ENCODE measurements at places on chromosomes 6 and 20. TPM values are rescaled to one million over a fixed set of nuclear protein-coding genes. Genes with fewer than 3 reads are reported as not detected.
A peak's percentile ranks its signal among the peaks of the same experiment; 100 is the strongest.

DNA sequence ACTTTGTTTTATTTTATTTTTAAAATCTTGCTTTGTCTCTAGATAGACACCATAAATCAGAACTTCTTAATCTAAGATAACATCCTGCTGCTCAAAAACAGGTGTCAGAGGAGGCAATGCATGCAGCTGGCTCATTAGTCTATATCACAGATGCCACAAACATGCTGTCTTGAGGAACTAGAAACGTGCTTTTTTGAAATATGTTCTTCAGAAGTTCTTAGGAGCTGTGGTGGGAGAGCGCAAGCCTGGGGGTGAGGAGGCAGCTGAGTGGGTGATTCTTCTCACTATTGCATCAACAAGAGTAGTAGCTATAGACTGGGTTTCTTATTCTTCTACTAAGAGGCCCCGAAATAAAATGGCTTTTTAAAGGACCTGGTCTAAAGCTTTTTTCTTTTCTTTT lies 23.4 kb downstream of the IL22RA2 start:
- no peak for DNase-seq

DNA sequence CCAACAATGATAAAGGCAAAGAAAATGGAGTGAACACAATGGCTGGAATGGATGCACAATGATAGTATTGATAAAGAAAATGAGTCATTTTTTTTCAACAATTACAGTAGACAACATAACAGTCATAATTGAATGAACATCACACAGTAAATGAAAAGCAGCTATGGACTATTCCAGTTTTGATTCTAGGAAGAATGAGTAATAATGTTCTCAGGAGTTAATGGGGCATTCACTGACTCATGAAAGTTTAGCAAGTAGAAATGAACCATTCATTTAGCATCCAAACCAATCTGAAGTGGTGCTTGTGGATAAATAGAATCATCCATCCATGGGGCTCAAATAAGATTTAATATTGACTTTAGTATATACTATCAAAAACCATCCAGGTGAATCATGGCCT lies 1029.5 kb upstream of the GJE1 start:
- peak; percentile 85 for DNase-seq

DNA sequence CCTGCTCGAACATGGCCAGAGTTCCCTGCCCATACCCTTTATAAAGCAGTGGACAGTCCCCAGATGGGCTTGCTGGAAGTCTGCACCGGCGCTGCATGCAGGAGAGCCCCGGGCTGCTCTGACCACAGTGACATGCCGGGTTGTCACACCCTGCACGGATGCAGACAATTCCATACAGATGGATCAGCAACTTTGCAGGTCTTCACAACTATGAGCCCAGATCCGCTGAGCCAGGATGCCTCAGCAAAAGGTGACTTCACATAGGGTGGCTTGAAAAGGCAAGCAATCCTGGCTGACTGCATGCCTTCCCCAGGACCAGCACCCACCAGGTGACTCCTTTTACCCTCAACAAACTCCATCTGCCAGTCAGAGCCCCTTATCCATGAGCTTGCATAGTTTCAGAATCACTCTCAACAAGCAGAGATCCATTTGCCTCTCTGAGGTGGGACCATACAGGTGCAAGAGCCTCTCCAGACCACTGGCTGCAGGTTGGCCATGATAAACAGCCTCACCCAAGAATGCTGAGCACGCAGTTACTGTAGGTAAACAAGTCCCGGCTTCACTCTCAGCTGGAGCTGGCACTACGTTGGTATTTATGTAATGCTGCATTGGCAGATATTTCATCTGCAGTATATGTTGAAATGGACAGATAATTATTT lies 183.0 kb upstream of the QKI start:
- no peak for DNase-seq

DNA sequence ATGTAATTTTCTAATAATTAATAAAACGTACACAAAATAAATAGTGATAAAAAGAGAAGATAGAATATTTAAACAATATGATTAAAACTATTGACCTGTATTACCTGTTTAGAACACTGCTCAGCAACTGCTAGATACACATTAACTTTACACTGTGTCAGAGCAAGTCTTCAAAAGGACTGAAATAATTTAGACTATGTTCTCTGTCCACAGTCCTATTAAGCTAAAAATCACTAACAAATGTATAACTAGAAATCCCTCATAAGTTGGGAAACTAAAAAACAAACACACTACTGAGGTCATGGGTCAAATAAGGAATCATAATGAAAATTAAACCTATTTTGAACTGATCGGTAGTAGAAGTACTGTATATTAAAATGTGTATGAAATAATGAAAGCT lies 181.7 kb downstream of the QKI start:
- no peak for DNase-seq

- no peak for DNase-seq
Measured at GRCh38 chr20:2109425-2110210, 8.0 kb downstream of the STK35 start.

The DACT2 gene
- 1.2 TPM for total RNA-seq

The DNPH1 gene
- 140 TPM for total RNA-seq

The CGAS gene
- 18.2 TPM for total RNA-seq

The SAMD10 gene
- total RNA-seq, result 9.5 TPM
